Activated naive CD4-positive, alpha-beta T cell treated with anti-CD3 and anti-CD28 coated beads, Interleukin-2, amount 10 ng/mL, durations not matched to agents 7 days and 5 days (primary cell): ENCODE measurements at places on chromosomes 5 and 9.

DNA sequence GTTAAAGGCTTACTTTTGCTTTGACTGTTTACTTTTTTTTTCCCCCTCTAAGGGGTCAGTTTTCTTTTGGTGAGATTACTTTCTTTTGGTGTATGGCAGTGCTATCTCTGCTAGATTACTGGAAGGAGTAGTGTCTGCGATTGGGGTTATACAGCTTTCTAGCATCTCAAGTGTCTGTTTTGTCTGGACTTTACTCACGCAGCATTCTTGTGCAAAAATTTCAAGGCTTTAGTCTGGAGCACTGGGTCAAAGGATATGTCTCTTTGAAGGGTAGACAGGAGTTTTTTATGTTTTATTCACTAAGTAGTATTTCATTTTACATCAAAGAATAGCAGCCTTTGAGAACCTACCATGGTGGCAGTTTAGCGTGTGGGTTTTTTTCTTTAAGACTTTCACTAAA lies 52.6 kb downstream of the NDUFS4 start:
- DNase-seq, result no peak

GRCh38 chr9:107683566-107683965 lies 194.0 kb upstream of the KLF4 start:
- DNase-seq, result no peak

DNA sequence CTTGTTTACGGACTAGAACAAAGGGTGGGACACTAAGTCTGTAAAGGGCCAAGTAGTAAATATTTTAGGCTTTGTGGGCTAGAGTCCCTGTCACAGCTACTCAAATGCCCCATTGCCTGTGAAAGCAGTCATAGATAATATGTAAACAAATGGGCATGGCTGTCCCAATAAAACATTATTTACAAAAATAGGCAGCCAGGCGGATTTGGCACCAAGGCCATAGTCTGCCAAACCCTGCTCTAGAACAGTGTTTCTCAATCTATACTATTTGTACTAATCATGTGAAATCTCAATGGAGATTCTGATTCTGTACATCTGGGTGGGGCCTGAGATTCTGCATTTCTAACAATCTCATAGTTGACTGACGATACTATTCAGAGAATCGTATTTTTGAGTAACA lies 92.0 kb downstream of the RFX3 start:
- DNase-seq, result no peak

GRCh38 chr5:119379096-119379495 lies 23.3 kb downstream of the TNFAIP8 start:
- DNase-seq, result no peak

DNA sequence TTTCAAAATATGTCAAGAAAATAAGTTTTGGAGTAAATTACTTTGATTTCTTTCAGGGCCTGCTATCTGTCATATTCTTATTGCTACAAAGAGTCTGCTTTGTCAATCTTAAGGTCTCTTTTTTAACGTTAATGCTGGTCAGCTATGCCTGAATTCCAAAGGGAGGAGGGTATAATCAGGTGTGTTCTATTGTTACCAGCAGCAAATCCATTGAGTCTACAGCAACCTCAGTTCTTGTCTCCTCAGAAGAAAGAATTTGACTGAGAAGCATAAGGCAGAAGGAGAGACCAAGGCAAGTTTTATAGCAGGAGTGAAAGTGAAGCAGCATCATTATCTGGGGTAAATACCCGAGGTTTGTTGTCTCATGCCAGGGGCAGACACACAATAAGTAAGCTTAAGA lies 23.7 kb upstream of the MINAR2 start:
- no peak for DNase-seq
